ENCODE measurements at places on chromosomes 5 and 9.

DNA sequence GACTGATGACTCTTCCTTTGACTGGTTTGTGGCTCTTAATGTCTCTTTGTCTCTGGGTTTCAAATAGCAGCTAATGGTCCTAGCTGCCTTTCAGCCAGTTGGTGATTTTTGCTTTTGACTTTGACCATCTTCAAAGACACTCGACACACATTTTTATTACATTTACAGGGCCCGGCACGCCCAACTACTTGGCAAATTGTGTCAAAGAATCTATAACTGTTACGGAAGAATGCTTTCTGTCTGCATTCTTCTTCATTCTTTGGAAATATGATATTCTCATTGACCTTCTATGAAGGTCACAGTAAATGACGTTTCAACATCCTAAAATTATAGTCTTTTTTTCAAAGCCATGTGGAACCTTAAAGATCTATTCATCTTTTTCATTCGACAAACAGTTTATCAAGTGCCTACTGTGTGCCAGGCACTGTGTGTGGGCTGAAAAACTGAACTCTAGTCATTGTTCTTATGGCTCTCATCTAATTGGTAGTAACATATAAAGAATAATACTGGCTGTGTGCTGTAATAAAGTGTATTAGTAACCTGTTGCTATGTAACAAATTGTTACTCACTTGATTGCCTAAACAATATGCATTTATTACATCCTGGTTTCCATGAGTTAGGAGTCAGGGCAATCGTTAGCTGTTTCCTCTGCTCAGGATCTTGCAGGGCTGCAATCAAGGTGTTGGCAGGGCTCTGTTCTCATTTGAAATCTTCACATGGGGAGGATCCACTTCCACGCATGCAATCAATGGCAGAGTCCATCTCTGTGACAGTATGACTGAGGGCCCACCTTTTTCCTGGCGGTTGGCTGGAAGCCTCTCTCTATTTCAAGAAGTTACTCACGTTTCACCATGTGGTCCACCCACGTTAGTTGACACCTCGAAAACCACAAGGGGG, 7.0 kb upstream of the WHRN start:
- no peak for DNase-seq

- DNase-seq, result no peak
Observed at GRCh38 chr5:44943647-44944046, 134.9 kb downstream of the MRPS30 start.

DNA sequence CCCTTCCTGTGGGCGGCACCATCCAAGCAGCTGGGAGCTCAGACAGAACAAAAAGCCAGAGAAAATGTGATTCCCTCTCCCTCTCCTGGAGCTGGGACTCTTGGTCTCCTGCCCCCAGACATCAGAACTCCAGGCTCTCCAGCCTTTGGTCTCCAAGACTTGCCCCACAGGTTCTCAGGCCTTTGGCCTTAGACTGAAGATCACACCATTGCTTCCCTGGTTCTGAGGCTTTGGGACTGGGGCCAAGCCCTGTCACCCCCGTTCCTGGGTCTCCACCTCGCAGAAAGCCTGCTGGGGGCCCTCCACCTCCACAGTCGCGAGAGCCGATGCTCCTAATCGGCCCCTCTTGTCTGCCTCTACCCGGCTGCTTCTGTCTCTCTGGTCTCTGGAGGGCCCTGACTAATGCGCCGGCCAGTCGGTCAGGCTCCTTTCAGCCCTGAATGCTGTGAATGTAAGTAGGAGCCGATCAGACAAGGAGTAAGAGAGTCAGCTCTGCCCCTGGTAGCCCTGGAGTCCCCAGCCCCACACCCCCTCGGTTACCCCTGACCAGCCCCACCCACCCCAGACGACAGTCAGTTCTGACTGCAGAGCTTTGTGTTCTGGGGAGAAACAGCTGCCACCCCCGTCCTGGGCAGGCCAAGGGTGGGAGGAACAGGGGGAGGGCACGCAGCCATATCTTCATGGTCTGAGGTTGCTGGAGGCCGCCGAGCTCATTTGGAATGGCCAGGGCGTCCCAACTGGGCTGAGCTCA, 57.5 kb downstream of the VAV2 start:
- no peak for DNase-seq

GRCh38 chr5:105460721-105461120, 1898.1 kb upstream of the NUDT12 start:
- DNase-seq, result no peak

DNA sequence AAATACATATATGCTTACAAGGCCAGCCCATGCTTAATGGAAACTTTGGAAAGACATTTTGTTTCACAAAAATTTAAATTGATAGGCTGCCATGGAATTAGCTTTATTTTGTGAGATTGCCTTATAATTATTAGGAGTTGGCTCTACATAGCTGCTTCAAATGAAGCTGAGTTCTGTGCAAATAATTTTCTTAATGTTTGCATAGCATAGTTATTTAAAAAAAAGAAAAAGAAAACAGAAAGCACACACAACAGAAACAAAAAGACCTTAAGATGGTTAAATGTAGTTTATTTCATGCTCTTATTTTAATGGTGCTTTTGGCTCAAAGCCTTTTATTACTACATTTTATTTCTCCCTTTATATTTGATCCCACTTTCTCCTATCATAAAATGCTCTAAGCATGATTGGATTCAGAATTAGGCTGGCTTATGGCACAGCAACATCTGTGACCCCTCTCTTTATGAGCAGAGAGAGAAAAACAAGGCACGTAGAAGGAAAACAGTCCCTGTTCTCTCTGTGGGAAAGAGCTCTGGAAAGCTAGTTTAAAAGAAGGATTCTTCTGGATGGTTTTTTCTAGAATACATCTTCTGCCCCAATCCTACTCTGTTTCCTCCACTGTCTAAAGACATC, 530.5 kb downstream of the NTRK2 start:
- no peak for DNase-seq

GRCh38 chr9:36407122-36407723, 7.2 kb upstream of the RNF38 start:
- peak; percentile 80 for DNase-seq

GRCh38 chr5:7629561-7629960, 221.4 kb downstream of the CFAP90 start:
- no peak for DNase-seq

DNA sequence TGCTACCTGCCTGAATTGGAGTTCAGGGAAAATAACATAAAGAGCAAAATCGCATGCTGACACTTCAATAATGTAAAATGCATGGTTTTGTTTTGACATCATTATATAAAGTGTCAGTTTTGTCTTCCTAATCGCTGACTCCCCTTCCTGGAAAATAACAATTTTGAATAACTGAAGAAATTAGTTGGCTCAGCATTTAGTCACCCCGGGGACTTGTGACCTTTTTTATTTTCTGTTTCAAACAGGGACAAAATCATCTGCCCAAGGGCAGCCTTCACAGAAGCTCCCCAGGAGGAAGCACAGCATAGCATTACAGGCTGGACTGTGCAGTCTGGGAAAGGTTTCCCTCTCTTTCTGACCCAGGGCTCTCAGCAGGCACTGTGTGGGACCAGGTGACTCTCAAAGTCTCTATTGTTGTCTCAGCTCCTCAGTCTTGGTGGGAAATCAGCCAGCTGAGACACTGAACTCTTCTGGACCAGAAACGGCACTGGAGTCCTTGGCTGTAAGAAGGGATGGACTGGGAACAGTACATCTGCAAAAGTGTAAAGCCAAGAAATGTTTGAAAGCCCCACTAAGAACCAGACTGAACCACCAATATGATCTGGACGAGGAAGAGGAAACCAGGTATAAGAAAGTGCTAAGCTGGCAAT, 671.3 kb upstream of the KLF4 start:
- no peak for DNase-seq

GRCh38 chr5:177154003-177154643, 20.6 kb downstream of the NSD1 start:
- no peak for DNase-seq

DNA sequence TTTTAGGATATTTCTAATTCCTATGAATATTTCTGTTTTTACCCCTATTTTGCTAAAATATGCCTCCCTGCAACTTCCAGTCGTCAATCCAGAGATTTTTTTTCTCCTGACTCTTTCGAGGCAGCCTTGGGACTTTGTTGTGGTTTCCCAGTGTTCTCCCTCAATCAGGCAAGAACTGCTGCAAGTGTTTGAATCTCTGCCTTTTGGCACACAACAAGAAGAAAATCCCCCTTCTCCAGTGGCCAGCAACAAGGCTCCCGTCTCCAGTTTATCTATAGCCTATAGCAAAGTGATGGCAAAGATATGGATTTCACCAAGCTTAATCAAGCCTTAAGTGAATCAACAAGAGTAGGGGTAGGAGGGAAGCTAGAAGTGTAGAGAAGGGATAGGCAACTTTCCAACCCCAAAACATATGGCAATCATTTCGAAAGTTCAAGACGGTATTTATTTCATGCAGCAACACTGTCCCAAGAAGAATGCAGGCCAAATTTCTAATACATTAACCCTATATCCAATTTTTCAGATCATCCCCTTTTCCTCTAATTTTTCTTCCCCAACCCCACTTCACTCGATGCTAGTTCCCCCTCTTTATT, 37.7 kb upstream of the PAPPA start:
- no peak for DNase-seq

GRCh38 chr9:2849941-2850340, 6.0 kb upstream of the PUM3 start:
- DNase-seq, result peak; percentile 1

GRCh38 chr5:154356020-154356655, 89.7 kb upstream of the SAP30L start:
- DNase-seq, result no peak

DNA sequence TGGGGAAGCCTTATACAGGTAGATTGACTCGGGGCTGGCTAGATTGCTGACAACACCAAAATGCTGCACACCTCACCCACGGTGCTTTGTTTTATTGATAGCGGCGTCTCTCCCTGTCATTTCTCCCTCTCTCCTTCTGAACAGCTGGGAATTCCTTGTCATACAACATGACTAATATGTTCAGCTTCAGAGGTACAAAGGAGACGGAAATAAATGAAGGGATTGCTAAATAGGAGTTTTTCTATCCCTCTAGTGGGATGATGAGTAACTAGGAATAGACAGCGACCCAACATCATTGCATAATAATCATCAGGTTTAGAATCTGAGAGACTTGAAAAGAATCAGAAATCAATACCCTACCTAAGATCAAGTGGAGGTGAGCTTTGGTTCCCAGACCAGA, 337.7 kb upstream of the PANK3 start:
- DNase-seq, result no peak

GRCh38 chr9:14340219-14340873, 26.4 kb upstream of the NFIB start:
- no peak for DNase-seq

DNA sequence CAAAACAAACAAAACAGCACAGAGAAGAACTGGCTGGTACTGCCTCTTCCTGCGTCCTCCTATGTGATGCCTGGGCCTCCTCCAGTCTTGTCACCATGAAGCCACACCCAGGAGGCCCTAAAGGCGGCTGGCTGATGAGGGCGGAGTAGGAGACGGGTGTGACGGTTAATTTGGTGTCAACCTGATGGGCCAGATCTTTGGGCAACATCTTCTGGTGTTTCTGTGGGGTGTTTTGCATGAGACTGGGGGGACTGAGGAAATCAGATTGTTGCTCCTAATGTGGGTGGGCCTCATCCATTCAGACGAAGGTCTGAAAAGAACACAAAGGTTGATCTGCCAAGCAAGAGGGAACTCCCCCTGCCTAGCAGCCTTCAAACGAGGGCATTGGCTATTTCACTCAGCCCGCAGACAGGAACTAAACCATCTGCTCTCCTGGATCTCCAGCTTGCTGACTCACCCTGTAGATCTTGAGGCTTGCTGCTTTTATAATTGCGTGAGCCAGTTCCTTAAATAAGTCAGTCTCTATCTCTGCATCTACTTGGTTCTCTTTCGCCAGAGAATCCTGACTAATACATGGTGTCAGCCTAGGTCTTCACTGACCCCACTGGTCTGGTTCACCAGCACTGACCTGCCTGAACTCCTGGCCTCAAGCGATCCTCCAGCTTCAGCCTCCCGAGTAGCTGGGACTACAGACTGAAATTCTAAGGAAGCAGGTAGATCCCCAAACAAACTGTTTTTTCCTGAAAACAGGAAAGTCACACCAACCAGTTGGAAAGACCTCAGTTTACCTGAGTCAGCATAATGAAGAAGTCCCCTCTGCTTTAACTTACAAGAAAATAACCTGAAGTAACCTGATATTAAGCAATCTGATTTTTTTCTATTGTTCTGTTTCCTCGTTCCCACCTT, 12.8 kb upstream of the ZFP62 start:
- peak; percentile 79 for DNase-seq
